ENCODE measurements at places on chromosomes 11 and 22.

- no peak for DNase-seq
Observed at GRCh38 chr11:83449338-83449913, 163.3 kb upstream of the CCDC90B start.

DNA sequence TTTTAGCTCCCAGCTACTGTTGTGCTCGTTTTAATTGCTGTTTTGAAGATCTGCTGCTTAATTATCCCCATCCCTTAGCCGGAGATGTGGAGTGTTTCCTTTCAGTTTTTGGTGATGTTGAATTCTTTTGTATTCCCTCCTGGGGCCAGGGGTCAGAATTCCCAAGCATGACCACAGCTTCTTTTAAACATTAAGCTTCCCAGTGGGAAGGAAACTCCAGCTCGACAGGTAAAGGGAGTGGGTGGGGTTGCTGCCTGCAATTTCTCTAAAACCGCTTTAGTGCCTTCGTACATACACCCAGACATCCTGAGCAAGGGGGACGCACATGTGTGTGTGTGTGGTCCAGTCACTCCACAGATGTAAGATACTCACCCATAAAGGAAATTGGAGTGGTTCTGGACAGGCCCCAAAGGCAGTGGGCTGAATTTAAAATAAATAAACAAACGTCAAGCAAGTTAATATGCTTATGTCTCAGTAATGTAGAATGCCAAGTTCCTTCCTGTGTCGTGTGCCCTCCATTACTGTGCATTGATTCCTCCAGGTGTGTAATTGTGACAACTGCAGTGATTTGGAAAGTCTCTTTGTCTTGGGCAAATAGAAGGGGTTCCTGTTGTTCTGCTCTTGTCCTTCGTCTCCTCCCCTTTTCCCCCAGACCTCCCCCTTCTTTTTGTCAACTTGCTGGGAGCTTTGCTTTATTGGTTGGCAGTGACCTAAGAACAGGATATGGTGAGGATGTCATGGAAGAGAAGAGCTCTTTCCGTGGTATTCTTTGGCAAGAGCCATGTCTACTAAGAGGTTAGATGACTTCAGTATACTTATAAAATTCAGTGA, 19.2 kb upstream of the ADSL start:
- DNase-seq: no peak

- no peak for DNase-seq
Observed at GRCh38 chr11:1780700-1781592, 17.2 kb upstream of the CTSD start.

- DNase-seq: no peak
Observed at GRCh38 chr22:49767355-49768062, 60.2 kb downstream of the BRD1 start.

GRCh38 chr22:45977551-45978274, 751 bp upstream of the WNT7B start:
- DNase-seq: no peak

- DNase-seq: no peak
Observed at GRCh38 chr11:13929395-13929891, 33.1 kb upstream of the SPON1 start.

GRCh38 chr11:122742301-122743018, 86.9 kb downstream of the UBASH3B start:
- no peak for DNase-seq
